GM03348 (cell line): ENCODE measurements at places on chromosomes 7 and 10.

DNA sequence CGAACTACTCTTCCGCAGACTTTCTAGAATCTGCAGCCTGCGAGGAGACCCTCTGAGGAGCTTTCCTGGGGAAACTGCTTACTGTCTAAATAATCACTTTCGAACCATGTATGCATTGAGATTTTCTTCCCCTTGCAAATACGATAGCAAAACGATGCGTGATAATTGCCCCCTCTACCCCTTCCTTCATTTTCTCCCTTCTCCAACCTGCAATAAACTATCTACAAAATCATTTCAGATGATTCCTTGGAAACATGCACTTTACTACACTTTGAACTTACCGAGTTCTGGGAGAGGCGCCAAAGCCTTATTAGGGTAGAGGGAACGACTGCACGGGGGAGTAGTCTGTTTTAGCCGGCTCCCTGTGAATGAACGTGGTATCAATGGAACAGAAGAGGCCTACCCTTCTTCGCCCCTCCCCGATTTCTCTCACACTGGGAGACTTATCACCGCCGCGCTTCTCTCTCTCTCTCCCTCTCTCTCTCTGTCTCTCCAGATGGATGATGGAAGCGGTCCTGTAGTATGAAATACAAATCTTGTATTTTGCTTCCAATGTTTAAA lies at the start of gene FGFBP3:
Gene FGFBP3, minus strand, starts transcription at position 370 of the 561 bp plus-strand sequence. CDS start 517 bp downstream, outside the sequence.
- peak; percentile 19 for DNase-seq

GRCh38 chr7:111027396-111027795 lies 63.5 kb upstream of the LRRN3 start:
- no peak for DNase-seq

- no peak for DNase-seq
Observed at GRCh38 chr10:81021428-81022129, 483.9 kb downstream of the SH2D4B start.

DNA sequence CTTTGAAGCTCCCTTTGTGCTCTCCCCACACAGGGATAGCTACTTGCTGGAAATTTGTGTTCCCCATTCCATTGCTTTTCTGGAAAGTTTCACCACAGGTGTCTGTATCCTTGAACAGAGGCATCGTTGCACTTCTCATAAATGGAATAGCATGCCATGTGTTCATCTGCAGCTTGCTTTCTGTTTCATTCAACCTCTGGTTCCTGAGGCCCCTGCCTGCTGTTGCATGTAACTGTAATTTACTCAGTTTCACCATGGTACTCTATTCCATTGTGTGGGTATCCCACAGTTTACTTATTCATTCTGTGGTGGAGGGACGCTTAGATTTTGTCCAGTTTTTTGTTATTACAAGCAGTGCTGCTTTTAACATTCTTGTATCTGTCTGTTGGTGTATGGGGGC lies 32.0 kb downstream of the EEPD1 start:
- no peak for DNase-seq

DNA sequence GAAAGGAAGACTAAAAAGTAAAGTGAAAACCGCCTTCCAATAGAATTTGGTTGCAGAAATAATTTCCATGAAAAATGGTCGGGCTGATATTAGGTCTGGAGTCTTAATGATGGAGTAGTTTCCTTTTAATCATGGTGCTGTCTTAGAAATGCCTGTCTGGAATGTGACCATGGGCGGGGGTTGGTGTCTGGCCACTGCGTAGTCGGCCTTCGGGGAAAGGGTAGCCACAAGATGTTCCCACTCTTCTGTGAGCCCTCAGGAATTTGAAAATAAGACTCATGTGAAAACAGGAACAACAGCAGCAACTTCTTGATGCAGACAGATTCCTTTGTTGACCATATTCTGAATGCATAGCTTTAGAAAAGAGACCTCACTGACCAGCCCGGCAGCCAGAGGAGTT lies 176.8 kb downstream of the KIAA1217 start:
- peak; percentile 19 for DNase-seq

GRCh38 chr7:116310141-116310540 lies 99.8 kb downstream of the TES start:
- no peak for DNase-seq

DNA sequence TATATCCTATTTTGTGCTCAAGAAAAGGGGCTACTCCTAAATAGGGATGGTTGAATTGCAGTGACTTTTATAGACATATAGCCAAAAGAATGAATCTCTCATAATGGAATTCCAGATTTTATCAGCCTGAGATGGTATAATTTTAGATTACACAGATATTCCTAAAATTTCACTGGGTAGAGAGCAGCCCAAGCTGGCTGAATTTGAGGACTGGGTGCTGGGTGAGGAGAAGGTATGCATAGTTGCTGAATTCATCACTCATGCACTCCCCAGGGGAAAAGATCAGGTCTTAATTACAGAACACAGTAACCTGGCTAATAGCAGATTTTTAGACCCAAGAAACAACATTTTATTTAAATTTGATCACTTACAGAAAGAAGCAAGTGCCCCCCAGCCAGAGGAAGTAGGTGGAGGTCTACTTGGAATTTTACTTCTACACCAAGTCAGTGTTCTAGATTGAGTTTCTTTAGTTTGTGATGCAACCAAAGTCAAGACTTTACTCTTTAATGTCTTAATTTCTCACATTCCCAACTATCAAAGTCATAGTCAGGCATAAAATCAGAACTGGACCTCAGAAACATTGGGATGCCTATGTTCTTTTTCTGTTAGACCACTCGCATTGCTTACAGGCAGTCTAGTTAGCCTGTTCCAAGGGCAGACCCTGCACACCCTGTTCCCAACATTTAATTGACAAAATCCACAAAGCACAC lies 337.4 kb upstream of the PODXL start:
- DNase-seq, result peak; percentile 51

- DNase-seq, result no peak
Observed at GRCh38 chr10:13608246-13608853, 21.6 kb downstream of the PRPF18 start.

DNA sequence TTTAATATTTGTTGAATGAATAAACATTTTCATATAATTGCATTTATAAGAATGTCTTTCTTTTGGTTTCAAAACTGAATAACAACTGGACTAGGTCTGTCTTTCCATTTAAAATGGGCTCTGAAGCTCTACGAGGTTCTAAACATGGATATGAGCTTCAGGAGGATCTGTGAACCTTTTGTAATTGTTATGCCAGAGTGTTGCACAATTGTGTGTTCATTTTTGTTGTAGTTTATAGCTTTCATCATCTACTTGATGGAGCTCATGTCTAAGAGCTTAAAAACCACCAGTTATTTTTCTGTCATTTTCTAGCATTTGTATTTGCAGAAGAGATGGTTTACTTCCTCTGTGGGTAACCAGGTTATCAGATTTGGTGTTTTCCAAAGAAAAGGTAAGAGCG lies 265.7 kb upstream of the NPY start:
- DNase-seq, result no peak

DNA sequence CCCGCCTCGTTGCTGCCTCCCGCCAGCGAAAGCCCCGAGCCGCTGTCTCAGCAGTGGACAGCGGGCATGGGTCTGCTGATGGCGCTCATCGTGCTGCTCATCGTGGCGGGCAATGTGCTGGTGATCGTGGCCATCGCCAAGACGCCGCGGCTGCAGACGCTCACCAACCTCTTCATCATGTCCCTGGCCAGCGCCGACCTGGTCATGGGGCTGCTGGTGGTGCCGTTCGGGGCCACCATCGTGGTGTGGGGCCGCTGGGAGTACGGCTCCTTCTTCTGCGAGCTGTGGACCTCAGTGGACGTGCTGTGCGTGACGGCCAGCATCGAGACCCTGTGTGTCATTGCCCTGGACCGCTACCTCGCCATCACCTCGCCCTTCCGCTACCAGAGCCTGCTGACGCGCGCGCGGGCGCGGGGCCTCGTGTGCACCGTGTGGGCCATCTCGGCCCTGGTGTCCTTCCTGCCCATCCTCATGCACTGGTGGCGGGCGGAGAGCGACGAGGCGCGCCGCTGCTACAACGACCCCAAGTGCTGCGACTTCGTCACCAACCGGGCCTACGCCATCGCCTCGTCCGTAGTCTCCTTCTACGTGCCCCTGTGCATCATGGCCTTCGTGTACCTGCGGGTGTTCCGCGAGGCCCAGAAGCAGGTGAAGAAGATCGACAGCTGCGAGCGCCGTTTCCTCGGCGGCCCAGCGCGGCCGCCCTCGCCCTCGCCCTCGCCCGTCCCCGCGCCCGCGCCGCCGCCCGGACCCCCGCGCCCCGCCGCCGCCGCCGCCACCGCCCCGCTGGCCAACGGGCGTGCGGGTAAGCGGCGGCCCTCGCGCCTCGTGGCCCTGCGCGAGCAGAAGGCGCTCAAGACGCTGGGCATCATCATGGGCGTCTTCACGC lies 825 bp downstream of the ADRB1 start:
- no peak for DNase-seq

- DNase-seq, result no peak
Observed at GRCh38 chr7:29424984-29425309, 138.7 kb upstream of the PRR15 start.

DNA sequence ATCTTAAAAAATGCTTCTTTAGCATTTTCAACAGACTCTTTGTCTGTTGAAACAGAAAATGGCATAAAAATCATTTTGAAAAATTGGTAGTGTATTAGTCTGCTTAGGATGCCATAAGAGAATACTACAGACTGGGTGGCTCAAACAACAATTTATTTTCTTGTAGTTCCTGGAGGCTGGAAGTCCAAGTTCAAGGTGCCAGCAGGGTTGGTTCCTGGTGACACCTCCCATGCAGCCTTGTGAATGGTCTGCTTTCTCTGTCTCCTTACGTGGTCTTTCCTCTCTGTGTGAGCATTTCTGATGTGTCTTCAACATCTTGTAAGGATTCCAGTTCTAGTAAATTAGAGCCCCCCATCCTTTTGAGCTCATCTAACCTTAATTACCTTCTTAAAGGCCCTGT lies 26.1 kb upstream of the RAB11FIP2 start:
- no peak for DNase-seq

- DNase-seq, result peak; percentile 42
Observed at GRCh38 chr10:19815731-19816410, 361 bp upstream of the PLXDC2 start.

DNA sequence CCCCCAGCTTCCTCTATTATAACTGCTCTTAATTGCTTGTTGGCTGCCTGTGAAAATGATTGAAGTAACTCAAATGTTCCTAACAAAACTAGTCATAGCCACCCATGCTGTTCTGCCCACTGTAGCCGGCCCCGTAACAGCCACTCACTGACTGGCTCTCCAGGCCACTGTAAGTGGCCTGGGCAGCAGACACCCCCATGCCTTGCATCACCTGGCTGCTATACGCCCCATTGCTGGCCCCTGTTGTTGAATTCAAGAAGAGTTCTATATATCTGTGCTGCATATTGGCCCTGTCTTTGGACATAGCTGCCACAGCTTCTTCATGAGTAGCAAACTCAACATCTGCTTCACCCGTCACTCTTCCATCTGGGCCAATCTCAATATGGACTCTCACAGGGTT lies 15.1 kb downstream of the FXYD4 start:
- DNase-seq, result no peak

DNA sequence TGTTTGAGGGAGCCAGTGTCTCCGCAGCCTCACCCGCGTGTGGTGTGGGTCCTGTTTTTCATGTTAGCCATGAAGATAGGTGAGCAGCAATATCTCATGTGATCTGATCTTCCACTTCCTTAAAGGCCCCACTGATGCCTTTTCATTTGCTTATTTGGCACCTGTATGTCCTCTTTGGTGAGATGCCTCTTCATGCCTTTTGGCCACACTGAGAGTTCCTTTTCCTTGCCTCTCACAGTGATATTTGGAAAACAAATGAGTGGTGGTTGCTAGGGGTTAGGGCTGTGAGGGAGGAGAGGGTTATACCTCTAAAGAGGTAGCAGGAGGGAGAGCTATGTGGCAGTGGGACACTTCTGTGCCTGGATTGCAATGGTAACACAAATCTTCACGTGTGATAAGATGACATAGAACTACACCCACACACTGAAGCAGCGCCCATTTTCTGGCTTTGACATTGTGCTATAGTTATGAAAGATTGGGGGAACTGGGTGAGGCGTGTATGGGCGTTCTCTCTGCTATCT lies 90.4 kb upstream of the TNS3 start:
- no peak for DNase-seq

- DNase-seq, result no peak
Observed at GRCh38 chr7:158953912-158954311, 97.6 kb downstream of the DYNC2I1 start.

GRCh38 chr7:151148319-151149259 lies 18.9 kb downstream of the GBX1 start:
- no peak for DNase-seq

GRCh38 chr7:109532262-109532992 lies 962.8 kb downstream of the DNAJB9 start:
- no peak for DNase-seq

GRCh38 chr10:3233486-3233990 lies 61.0 kb upstream of the PITRM1 start:
- DNase-seq, result no peak

- DNase-seq, result no peak
Observed at GRCh38 chr10:34492081-34492480, 323.0 kb downstream of the PARD3 start.

DNA sequence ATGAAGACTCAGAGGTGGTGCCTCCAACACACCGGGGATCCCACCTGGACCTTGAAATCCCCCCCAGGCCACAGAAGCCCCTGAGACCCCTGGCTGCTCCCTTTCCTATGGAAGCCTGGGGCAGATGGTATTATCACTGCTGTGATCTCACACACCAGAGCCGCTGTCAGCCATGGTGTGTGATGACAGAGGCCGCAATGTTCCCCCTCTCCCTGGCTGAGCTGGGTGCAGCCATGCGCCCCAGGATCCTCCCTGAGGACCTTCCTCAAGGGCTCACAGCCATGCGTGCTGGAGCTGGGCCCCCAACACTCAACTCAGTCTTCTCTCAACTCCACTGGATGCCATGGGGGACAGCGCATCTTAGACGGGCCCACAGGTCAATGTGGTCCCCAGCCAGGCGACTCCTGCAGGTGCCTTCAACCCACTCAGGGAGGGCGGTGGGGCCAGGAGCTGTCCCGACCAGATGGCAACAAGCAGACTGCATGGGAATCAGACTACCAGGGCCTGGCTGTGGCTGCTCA lies 44.9 kb downstream of the VIPR2 start:
- DNase-seq, result no peak

GRCh38 chr10:101014230-101014884 lies 14.7 kb downstream of the LZTS2 start:
- DNase-seq, result peak; percentile 85

GRCh38 chr10:103498936-103499638 lies 5.6 kb downstream of the NEURL1 start:
- DNase-seq, result no peak

DNA sequence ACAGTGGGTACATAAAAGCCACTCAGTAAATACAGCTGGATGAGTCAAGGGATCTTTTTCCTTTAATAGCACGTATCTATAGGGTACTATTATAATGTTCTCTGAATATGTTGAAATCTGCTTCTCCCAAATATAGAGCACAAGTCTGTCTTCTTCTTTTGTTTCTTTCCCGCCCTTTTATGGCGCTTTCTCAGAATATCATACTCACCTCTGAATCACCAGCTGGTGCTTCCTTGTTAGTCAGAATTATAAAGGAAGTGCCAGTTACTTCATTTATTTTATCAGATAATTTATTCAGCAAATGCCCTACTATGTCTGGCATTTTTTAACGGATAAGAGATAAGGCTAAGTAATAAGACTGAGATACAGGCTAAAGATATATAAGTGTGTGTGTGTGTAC lies 772.9 kb downstream of the SORCS3 start:
- no peak for DNase-seq

- DNase-seq, result peak; percentile 55
Observed at GRCh38 chr7:108094346-108094745, 35.8 kb downstream of the LAMB4 start.

- DNase-seq, result no peak
Observed at GRCh38 chr7:127781081-127781480, 129.1 kb downstream of the SND1 start.
